Epithelial cell of esophagus (primary cell): ENCODE measurements at places on chromosomes 1 and 21.

DNA sequence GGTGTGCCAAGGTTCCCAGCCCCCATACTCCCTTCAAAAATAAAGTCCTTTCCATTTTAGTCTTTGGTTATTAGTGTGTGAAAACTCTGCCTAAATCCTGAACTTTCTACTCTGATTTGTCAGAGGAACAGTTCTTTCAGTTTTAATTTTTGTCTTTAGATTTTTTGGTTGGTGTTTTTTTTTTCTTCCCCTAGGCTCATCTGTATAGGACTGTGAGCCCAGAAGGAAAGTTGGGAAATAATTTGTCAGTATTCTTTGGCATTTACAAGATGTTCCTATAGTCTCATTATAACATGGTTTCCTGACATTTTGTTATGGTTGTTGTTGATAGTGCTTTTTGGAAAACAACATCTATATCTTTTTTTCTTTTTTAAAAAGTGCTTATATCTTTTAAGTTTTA is 38.0 kb downstream of the LAMC1 start:
- DNase-seq, result no peak

DNA sequence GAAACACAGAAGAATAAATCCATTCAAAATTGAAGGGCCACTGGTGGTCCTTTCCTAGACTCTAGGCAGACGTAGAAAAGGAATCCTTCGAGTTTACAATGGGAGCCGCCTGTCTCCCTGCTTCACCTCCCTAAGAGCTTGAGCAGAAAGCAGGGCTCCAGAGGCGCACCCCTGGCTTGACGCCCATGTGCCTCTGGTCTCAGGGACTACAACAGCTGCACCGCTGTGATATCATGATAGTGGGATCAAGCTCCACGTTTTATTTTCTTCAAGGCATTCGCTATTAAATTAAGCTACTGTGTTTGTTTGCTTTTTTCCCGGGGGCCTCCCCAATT is 403 bp upstream of the C1orf122 start:
- no peak for DNase-seq

DNA sequence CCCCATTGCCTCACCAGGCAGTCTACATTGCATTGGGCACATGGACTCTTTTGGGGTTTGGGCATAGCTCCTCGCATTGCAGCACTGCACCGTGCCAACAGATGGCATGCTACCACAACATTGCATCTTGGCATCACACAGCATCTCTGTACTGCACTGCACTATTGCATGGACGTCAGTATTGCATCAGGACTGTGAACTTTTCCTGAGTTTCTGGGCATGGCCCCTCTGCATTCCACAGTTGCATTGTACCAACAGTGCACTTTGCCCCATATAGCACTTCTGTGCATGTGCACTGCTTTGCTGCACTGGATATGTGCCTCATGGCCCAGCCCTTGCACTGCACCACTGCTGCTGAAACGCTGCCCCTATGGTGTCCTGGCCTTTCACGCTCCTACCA is 9.6 kb downstream of the PTPRU start:
- DNase-seq, result peak; percentile 65

- DNase-seq, result peak; percentile 88
Measured at GRCh38 chr21:35565204-35565611, 495.1 kb downstream of the SETD4 start.

- no peak for DNase-seq
Measured at GRCh38 chr1:1033731-1034438, 14.0 kb downstream of the AGRN start.

DNA sequence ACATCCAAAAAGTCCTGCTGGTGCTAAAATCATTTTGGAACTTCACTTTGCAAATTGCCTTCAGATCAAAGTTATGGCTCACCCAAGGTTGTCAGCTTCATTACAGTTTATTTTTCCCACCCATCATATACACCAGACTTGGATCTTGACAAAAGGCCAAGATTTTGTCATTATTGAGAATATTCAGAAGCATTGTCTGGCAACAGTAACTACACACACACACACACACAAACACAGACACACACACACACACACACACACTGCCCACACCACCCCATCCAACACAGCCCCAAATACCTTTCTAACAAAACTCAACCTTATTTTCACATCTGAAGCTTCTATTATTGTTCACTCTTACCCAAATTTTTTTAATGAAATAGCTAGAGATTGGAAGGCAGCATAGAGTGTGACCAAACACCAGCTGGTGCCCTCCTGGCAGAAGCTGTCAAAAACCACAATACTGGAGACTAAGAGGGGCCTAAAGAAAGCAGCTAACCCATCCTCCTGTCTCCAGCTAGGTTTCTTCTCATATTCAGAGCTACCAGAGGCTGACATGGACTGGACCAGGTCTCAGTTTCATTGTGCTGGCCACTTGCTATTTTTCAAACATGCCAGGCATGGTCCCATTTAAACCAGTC is 139.1 kb upstream of the ZC3H11B start:
- no peak for DNase-seq

GRCh38 chr1:155080312-155081228 is 1.9 kb downstream of the EFNA3 start:
- DNase-seq, result peak; percentile 17

DNA sequence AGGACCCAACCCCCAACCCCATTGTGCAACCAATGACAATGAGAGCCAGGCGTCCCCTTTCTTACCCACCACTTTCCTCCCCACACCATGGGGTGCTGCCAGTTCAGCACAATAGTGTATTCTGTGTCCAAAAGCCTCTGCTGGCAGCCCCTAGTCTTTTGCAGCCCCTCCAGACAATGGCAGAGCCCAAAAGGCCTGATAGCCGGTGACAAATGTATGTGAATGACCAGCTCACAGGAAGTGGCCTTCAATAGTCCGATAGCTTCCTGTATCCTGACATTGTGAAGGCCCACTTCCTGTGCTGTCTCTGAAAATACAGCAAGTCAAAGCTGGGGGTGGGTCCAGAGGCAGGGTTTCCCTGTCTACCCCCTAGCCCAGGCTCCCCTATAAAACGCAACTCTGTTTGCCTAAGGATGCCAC is 16.6 kb downstream of the SMIM12 start:
- DNase-seq, result no peak

DNA sequence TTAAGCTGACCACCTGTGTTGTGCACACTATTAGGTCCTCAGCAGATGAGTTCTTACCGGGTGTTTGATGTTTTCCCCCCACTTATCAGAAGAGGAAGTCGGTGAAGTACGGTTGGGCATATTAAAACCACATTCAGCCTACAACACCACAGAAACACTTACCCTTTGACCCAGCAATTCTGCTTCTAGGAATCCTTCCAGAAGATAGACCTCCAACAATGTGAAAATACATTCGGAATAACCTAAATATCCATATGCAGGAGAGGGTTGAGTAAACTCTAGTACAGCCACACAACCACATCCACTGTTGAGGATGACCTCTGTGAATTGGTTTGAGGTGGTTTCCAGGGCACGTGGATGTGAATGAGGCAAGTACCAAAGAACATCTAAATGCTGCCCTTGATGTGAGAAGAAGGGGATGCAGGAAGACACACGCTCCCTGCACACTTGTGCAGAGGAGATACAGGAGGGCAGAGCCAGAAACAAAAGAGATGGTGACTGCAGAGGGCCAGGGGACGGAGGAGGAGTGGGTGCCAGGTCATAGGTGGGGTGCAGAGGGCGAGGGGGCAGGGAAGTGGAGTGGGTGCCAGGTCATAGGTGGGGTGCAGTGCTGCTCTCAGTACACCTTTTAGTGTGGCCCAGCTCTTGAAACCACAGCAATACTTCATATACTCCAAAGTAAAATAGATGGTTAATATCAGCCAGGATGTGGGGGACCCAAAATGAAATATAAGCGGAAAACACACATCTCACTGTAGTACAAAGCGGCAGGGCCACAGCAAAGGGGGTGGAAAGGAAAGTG is 12.8 kb downstream of the ADARB1 start:
- DNase-seq, result no peak

DNA sequence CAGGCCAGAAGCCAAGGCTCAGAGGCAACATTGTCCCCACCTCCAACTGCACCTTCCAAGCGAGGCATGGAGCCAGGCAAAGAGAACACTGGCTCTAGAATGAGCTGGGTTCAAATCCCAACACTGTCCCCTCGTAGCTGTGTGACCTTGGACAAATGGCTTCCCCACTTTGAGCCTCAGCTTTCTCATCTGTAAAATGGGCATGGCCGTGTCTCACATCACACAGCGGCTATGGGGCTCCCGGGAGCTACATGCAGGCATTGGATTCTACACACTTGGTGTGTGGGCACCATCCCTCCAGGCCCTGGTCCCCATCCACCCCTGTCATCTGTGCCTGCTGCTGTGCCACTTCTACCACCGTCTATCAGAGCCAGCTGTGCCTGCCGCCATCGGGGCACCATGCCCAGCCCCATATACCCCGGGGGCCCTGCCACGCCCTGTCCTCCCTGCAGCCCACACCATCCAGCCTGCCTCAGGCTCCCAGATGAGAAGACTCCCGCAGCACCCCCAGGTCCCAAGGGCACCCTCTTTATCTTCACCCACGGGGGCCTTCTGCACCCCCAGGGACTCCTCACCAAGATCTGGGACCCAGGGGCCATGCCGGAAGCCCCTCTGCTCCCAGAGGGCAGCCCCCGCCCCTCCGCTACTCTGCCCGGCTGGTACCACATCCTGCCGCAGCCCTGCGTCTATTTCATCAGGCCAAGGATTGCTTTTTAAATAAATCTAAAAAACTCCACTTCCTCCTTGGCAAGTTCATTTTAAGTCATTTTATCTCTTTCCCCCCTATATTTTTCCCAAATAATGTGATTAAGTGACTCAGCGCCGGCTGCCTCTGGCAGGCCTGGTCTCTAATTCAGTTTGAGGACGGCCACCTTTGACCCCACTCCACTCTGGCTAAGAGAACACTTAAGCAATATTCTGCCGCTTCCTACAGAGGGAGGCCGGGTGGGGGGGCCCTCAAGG is 107.8 kb upstream of the TARDBP start:
- no peak for DNase-seq

DNA sequence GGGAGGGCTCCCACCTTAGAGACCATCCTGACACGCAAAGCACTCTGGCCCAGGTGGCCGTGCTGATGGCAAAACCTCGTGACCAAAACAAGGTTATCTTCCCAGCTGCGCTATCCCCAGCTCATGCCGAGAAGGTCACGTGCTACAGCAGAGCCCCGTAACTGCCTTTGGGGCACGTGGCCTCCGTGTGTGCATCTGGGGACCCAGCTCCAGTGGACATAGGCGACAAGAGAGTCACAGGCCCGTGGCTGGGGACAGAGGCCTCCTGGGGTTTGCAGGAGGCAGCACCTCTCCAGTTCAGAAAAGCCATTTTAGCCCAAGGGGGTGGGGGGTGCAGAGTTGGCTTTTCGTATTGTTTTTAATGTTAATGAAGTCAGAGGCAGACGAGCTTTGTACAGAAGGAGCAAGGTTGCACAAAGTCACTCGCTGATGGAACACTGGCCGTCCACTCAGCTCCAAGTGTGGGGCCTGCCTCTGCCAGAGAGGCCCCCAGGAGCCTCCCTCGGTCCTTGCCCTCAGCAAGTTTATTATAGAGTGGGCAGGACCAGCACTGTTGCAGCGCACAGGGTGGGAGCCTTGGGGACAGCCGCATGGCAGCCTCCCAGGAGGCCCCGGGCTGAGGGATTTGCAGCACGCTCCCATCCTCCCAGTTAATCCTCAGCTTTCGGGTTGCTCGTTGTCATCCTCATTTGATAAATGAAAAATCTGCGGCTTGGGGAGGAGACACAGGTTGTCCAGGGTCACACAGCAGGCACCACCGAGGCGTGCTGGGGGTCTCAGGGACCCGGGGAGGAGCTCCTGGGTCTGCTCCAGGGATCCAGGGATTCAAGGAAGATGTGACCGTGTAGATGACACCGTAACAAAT is 8.0 kb upstream of the PDE9A start:
- DNase-seq, result no peak

DNA sequence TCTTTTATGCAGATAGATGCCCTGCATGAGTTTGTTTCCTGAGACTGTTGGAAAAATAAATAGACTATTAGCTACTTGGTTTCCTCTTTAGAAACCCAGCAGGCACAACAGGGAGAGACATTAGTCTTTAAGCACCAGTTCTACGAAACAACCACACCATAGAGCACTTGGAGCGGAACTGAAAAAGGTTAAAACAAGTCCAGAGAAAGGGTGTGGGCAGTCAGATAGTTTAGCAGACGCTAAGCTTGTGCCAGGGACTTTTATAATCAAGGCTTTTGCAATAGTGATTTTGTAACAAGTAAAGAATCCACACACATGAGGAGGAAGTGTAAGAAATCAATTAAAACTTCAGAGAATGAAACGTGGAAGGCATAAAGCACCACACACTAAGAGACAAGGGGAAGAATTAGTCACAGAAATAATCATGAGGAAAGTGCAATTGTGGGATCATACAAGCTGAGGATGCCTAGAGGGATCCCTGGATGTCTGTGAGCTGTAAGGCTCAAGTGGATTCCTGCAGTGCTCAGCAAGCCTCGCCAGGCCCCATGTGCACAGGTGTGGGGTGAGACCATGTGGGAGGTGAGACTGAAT is 37.8 kb upstream of the TLR5 start:
- peak; percentile 77 for DNase-seq

DNA sequence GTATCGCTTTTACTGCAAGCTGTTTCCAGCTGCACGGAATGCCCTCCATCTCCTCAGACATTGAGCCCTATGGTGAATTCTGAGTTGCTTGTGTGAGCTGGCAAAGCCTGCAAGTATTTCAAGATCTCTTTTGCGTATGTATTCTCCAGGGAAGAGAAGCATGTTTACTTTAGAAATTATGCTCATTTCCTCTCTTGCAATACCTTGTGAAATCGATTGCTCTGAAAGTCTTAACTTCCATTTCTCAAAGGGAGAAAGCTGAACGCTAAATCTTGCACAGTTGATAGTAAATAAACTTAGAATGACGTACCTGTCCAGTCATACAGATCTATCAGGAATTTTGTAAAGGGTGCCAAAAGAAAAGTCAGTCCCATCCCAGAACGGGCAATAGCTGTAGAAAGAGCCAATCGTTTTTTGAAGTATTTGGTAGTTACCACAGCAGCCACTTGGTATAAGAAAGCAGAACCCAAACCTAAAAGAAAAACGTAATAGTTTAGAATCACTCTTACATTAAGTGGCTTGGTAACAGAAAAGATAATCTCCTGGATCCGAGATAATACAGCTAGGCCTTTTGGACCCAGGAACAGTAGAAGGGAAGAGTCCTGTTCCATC is 10.0 kb downstream of the SLC16A4 start:
- no peak for DNase-seq

- no peak for DNase-seq
Measured at GRCh38 chr1:21815724-21816321, 3.8 kb downstream of the LDLRAD2 start.

- no peak for DNase-seq
Measured at GRCh38 chr1:8649027-8649426, 168.4 kb downstream of the RERE start.

- no peak for DNase-seq
Measured at GRCh38 chr21:43207043-43207315, 38.2 kb downstream of the CRYAA start.

GRCh38 chr1:225446595-225446960 is 18.7 kb upstream of the LBR start:
- no peak for DNase-seq

GRCh38 chr1:216456682-216457081 is 33.4 kb upstream of the USH2A start:
- DNase-seq, result peak; percentile 87

GRCh38 chr1:3356827-3357460 is 97.5 kb upstream of the ARHGEF16 start:
- no peak for DNase-seq
